SW480 (cell line): ENCODE measurements at places on chromosomes 5 and 9.
A peak's percentile ranks its signal among the peaks of the same experiment; 100 is the strongest.

- no peak for DNase-seq
Measured at GRCh38 chr5:139955053-139955605, 88.0 kb downstream of the NRG2 start.

- DNase-seq, result no peak
Measured at GRCh38 chr9:133116346-133117231, 4.5 kb downstream of the RALGDS start.

DNA sequence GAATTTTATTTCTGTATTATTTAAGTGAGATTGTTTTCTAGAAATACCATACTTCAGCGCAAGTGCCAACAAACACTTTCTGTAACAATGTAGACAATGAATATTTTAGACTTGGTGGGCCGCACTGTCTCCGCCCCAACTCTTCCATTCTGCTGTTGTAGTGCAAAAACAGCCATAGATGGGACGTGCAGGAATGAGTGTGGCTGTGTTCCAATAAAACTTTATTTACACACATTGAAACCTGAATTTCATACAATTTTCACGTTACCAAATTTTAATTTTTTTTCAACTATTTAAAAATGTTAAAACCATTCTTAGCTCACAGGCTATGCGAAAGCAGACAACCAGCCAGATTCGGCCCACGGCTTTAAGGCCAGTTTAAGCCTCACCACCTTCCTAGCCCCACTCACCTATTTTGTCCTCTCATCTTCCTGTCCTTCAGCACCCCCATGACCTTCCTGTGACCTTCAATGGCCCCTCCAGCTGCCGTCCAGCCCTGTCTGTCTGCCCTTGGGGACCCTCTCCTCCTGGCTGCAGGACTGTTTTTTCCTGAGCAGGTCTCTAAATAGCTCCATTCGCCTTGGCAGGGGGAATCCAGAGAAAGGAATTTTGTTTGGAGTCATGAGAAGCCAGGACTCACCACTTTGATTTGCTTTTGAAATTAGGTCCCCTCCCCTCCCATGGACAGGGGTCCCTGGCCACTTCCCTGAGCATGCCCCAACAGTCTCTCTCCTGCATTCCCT is 11.2 kb upstream of the ANXA6 start:
- no peak for DNase-seq

GRCh38 chr5:128534726-128535125 is 3.3 kb downstream of the FBN2 start:
- DNase-seq, result peak; percentile 91

DNA sequence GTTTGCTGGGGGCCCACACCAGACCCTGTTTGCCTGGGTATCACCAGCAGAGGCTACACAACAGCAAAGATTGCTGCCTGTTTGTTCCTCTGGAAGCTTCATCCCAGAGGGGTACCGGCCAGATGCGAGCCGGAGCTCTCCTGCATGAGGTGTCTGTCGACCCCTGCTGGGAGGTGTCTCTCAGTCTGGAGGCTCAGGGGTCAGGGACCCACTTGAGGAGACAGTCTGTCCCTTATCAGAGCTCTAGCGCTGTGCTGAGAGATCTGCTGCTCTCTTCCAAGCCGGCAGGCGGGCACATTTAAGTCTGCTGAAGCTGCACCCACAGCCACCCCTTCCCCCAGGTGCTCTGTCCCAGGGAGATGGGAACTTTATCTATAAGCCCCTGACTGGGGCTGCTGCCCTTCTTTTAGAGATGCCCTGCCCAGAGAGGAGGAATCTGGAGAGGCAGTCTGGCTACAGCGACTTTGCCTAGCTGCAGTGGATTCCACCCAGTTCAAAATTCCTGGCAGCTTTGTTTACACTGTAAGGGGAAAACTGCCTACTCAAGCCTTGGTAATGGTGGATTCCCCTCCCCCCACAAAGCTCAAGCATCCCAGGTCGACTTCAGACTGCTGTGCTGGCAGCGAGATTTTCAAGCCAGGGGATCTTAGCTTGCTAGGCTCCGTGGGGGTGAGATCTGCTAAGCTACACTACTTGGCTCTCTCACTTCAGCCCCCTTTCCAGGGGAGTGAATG is 206.0 kb upstream of the TLX3 start:
- no peak for DNase-seq

- no peak for DNase-seq
Measured at GRCh38 chr5:61304590-61305381, 27.3 kb upstream of the ZSWIM6 start.

- DNase-seq, result no peak
Measured at GRCh38 chr5:128681096-128681495, 143.1 kb upstream of the FBN2 start.

- no peak for DNase-seq
Measured at GRCh38 chr5:1908931-1909330, 26.2 kb upstream of the IRX4 start.

GRCh38 chr9:96638606-96639364 is 16.3 kb downstream of the PRXL2C start:
- DNase-seq, result no peak

DNA sequence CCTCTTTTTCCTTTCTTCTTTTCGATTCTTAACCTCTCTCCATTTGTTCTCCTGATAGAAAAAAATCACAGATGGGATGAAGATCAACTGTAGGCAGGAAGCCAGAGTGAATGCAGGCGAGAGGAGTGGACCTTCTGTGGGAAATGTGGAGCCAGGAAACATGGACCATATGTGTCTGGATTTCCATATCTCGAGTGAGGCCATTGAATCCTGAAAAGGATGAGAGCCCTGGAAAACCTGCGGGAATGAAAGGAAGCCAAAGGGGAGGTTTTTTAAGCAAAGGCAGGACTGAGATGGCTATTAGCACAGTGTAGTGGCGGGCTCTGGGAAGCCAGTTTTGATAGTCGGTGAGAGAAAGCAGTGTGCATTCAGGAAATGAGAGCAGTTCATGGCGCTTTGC is 139.5 kb upstream of the C9orf72 start:
- DNase-seq, result no peak

- DNase-seq, result no peak
Measured at GRCh38 chr5:32646061-32646969, 61.0 kb downstream of the SUB1 start.

DNA sequence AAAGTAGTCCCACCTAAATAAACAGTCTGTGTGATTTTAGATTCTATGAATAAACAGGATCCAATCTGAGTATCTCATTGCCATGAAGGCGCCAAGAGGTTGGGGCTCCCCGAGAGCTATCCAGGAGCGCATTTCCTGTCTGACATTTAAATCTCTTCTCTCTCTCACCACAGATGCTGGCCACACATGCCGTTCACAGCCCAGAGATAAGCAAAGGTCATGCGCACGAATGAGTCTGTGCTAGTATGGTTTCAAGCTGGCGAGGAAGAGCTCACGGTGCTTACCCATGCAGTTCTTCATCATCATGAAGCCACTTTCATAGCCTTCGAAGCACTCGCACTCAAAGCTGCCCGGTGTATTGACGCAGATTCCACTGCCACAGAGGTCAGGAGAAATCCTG is 199.4 kb downstream of the FBN2 start:
- DNase-seq, result no peak
